Left forelimb (tissue), 1 donor: ENCODE measurements at places on chromosomes 7 and 10.
A peak's percentile ranks its signal among the peaks of the same experiment; 100 is the strongest.

GRCh38 chr7:130961128-130961601 is 227.2 kb upstream of the KLF14 start:
- no peak for DNase-seq

- DNase-seq = no peak
Observed at GRCh38 chr10:111784436-111784835, 399.1 kb downstream of the GPAM start.

GRCh38 chr7:83913174-83913573 is 264.2 kb upstream of the SEMA3E start:
- no peak for DNase-seq

DNA sequence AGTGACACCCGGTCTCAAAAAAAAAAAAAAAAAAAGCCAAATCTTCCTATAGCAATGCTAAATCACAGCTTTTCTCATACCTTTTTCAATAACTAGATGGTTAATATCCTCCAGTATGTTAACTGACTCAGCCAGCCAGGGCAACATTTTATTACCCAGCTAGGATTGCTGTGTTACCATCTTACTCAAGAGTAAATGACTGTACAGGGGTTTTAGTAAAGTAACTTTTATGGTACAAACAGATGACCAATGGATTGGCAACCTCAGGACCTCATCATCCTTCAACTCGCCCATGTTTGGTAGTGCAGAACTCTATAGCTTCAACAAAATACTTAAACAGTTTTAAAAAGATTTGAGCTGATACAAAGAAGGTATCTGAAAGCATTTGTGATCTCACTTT is 59.5 kb downstream of the HBP1 start:
- no peak for DNase-seq

GRCh38 chr7:64640504-64640903 is 25.4 kb upstream of the ZNF107 start:
- DNase-seq = no peak

DNA sequence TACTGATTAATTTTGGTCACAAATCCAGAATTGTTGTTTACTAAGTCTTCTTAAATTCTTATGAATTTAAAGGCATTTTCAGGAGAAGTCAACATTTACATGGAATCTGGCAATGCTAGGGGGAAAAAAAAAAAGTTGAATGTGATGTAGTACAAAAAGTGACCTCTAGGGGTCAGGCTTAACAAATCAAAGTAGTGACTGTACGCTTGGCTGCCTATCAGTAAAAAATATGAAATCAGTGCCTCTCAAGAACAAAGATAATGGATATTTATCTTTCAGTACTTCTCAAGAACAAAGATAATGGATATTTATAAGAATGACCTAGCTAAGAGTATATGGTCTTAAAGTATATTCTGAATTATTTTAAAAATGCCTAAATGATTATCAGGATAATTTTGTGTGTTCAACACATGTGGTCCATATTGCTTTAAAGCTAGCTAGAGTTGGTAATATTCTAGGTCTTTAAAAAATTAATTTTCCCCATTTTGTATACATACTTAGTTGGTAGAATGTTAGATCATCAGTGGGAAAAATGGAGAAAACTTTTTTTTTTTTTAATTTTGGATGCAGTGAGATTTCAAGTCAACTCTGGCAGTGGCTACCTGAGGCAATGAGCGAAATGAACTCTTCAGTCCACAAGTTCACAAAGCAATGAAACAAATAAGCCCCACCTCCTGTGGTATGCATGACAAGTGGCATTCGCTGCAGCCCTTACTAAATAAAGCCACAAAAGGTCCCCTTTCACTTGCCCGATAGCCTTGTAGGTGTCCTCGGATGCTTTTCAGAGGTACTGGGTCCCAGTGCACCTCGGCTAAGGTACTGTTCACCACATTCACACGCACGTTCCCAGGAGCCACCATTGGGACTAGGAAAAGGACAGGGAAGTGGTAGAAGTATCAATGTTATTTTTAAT is 51.2 kb upstream of the LAMB4 start:
- no peak for DNase-seq

GRCh38 chr10:21304608-21305007 is 220.9 kb downstream of the SKIDA1 start:
- DNase-seq = no peak

DNA sequence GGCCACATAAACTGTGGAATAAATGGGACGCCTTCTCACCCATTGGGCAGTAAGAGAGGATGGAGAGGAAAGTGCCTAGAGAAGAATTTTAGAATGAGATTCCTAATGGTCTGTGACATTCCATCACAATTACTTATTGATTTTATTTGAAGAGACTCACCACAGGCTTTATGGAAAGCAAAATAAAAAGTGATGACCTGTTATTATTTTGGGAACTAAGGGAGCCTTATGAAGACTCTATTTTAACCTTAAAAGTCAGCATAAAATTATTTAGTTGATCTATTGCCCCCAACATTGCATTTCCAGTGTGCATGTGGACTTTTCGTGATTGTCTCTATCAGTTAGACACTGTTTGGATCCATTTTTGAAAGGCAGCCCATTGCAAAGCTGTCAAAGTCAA is 107.5 kb downstream of the PCLO start:
- no peak for DNase-seq

GRCh38 chr7:70812511-70812910 is 319.4 kb upstream of the GALNT17 start:
- no peak for DNase-seq

DNA sequence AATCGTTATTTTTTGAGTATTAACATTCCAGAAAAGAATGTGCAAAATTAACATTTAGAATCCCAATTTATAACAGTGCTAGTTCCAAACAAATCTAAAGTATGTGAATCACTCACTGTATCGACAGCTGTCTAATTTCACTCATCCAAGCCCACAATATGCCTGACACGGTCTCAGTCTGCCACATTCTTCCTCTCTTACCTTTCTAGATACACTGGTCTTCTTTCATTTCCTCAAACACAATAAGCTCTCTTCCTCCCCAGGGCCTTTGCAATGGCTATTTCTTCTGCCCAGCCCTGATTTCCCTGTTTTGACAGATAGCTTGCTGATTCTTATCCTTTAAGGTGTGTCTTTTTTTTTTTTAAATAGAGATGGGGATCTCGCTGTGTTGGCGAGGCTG is 48.8 kb downstream of the UBE2H start:
- DNase-seq = no peak

DNA sequence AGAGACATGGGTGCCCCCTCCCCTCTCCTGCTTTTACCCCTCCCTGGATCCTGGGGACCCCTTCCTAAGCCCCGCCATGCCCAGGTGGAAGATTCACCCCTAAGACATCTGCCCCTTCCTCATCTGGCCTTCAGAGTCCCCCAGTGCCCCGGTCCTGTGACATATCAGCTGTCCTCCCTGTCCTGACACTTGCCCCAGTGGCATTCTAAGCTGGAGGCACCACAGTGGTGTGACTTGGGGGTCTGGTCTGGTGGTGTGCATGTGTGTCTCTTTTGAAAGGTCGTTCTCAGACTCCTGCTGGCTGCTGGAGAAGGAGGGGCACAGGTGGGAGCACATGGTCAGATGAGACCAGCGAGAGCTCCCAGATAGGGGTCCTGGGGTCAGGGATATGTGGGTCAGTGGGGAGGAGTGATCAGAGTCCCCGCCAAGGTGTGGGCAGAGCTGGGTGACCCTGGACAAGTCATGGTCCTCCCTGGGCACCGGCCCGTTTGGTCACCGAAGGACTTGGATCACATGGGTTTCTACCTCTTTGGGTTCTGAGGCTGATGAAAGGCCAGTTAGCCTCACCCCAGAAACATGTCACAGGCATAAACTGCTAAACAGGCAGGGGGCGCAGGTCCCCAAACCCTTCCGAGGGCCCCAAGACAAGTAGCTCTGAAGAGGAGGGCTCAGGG is 645 bp upstream of the TFR2 start:
- DNase-seq = no peak

DNA sequence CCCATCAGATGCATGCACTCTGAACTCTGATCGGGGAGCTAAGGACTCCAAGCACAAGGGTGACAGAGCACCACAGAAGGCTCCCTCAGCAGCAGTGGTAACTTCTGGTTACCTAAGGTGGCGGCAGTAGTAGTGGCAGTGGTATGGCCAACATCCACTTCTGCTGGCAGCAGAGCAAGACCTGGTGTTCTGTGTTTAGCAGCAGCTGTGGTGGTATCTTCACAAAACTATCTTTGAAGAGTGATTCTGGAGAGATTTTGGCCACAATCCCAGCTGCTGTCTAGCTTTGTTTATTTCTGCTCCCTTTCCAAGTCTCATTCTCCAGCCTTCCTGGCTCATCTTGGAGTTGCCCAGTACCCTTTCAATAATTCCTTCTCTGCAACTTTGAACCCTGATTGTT is 102.4 kb upstream of the LRGUK start:
- no peak for DNase-seq

- no peak for DNase-seq
Observed at GRCh38 chr10:43073191-43073590, 3.7 kb upstream of the RET start.

DNA sequence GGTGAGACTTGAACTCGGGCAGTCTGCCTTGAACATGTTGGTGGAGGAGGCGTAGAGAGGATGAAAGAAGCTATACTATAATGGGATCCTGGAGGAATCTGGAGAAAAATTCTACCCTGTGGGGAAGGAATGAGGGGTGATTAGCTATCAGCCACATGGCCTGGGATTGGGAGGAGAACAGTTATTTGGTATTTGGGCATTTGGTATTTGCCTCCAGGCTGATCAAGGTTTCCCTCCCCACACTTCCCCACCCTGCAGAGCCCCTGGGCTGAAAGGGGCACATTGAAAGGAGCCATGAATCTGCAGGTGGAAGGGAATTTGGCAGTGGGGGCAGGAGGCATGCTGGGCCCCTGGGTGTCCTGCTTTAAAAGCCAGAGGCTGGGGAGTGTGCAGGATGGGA is 235.3 kb downstream of the INHBA start:
- no peak for DNase-seq

DNA sequence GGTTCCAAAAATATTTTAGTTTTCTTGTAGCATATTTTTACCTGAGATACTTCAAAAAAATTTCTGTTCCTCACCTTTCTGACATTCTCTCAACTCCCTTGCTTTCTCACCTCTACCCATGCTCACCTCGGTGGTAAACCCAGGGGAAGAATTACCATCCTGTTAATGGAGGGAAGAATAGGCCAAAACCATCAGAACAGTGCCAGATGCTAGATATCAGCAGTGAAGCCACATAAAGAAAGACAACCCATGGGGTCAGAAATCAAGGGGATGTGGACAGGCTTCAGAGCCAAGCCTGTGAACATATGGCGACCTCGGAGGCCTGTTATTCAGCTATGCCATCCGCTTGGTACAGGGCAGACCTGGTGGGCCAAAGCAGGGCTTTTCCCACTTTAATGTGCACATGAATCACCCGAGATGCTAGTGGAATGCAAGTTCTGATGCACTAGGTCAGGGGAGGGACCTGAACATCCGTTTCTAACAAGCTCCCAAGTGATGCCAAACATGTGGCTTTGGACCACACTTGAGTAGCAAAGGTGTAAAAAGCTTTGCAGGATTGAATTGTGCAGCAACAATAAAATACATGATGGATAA is 125.5 kb downstream of the NPY start:
- DNase-seq = no peak

- no peak for DNase-seq
Observed at GRCh38 chr10:28879875-28880682, 202.8 kb downstream of the BAMBI start.

DNA sequence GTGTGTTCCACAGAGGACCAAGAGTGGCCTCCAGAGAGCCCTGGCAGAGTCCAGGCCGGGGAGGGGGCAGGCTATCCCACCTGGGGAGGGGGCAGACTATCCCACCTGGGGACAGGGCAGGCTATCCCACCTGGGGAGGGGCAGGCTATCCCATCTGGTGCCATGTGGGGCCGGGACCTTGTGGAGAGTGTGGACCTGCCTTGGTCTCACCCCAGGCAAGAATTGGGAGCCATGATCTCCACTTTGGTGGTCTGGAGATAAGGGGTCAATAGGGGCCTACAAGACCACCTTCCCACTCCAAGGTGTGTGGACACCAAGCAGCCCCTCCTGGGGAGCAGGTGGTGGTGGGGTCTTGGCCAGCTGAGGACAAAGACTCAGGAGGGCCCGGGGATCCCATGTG is 138.2 kb downstream of the EBF3 start:
- peak; percentile 50 for DNase-seq

DNA sequence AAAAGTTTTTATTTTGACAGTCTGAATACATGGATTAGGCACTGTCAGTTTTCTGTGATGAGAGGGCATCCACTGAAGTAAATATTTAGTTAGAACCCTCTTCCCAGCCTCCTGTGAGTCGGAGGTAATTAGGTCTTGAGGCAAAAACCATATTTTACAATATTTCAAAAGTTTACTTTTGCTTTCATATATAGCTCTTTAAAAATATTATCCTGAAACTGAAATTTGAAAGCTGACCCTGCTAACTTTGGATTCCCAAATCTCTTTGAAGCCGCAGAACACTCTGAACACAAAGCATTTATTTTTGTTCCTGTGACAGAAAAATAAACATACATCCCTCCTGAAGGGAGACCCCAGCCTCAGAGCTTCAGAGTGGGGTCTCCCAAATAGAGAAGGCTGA is 317.4 kb downstream of the KIF20B start:
- DNase-seq = no peak

DNA sequence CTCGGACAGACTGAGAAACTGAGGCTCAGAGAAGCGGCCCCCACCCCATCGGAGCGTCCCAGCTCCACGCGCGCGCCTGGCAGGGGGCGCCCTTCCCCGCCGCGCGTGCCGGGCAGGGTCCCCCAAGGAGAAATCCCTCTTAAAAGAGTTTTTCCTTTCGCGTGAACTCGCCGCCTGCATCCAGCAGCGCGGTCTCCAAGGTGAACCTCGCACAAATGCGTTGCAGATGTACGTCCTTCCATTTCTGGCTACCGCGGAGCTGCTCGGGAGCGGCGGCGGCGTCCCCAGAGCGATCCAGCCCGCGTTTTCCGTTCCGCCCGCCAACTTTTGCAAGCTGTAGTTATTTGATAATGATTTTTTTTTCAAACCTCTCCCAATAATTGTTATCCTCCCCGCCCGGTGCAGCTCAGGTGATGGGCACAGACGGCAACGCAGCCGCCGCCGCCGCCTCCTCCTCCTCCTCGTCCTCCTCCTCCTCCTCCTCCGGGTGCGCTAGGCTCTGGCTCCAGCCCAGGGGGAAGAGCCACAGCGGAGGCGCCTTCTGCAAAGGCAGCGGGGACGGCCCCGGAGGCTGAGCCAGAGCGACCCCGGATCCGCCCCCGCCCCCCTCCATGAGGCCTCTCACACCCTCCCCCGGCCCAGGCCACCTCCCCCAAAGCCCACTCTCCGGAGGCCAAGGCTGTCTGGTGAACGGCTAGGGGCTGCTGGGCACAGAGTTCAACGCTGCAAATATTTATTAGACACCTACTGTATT is 74.0 kb upstream of the CUX1 start:
- peak; percentile 84 for DNase-seq

GRCh38 chr7:19617901-19618300 is 90.9 kb downstream of the POLR1F start:
- DNase-seq = no peak

- DNase-seq = no peak
Observed at GRCh38 chr7:6293202-6293601, 20.8 kb upstream of the CYTH3 start.

DNA sequence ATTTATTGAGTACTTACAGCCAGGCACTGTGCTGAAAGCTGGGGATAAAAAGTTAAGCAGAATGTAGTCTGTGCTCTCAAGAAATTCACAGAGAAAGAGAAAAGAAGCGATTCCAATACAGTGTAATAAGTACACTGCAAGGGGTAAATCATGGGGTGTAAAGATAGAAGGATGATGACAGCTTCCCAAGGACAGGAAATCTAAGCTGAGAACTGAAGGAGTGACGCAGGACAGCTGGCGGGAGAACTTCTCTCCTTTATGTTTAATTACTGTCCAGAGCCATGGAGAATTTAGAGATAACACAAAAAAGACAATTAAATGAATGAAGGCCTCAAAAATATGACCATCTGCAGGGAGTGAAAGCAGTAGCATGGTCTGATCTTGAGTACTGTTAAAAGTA is 34.8 kb downstream of the C7orf33 start:
- DNase-seq = no peak
